M059J (cell line): ENCODE measurements at places on chromosomes 7 and 10. TPM values are rescaled to one million over a fixed set of nuclear protein-coding genes. Genes with fewer than 3 reads are reported as not detected.

DNA sequence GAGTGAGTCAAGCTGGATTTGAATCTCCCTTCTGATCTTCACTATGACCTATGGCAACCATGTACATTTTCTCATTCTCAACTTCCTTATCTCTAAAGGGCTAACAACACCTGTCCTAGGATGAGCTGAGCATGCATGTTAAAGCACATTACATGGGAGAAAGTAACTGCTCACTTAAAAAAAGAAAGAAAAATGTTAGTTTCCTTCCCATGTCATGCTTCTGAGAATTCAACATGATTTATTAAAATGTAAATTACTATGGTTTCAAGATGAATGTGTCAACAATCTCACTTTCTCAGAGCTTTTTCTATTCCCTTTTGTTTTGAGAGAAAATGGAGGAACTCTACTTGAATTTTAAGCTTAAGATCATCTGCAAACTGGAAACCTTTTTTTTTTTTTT, 295.3 kb downstream of the SKIDA1 start:
- DNase-seq, result no peak

GRCh38 chr7:100763556-100764140, 30.3 kb downstream of the ZAN start:
- DNase-seq, result no peak

- no peak for DNase-seq
Observed at GRCh38 chr10:33391611-33392465, 57.4 kb upstream of the NRP1 start.

DNA sequence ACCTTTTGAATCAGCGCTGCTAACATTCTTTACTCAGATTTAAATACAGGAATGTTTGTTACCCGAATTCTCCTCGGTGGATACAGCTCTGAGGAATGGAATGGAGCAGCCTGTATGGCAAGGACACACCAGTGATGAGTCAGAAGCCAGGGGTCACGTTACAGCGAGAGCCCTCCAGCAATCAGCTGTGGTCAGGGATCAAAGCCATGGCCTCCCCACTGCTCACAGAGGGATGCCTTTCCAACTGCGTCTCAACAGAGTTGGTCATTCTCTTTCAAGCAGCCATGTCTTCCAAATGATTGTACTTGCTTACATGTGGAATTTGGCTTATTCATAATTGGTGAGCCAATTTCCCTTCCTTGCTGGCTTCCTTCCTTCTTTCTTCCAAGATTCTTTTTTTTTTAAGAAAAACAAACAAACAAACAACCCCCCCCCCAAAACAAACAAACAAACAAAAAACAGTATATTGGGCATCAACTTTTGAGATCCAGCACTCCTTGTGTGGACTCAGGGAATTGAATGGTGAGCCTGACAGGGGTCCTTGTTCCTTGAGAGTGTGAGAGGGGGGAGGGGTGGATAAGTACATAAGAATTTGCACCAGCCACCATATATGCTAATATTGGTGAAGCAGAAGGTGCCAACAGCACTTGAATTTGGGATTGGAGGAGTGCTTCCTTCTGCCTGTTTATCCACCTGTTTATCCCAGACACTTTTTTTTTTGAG, 100.2 kb downstream of the ATXN7L1 start:
- peak; percentile 100 for DNase-seq

- no peak for DNase-seq
Observed at GRCh38 chr7:129774871-129775694, 163.6 kb downstream of the NRF1 start.

- DNase-seq, result no peak
Observed at GRCh38 chr10:85152911-85153310, 824.5 kb downstream of the CCSER2 start.

- DNase-seq, result no peak
Observed at GRCh38 chr7:15925608-15926007, 239.1 kb upstream of the MEOX2 start.

- no peak for DNase-seq
Observed at GRCh38 chr7:80132594-80132993, 2.0 kb upstream of the GNAI1 start.

DNA sequence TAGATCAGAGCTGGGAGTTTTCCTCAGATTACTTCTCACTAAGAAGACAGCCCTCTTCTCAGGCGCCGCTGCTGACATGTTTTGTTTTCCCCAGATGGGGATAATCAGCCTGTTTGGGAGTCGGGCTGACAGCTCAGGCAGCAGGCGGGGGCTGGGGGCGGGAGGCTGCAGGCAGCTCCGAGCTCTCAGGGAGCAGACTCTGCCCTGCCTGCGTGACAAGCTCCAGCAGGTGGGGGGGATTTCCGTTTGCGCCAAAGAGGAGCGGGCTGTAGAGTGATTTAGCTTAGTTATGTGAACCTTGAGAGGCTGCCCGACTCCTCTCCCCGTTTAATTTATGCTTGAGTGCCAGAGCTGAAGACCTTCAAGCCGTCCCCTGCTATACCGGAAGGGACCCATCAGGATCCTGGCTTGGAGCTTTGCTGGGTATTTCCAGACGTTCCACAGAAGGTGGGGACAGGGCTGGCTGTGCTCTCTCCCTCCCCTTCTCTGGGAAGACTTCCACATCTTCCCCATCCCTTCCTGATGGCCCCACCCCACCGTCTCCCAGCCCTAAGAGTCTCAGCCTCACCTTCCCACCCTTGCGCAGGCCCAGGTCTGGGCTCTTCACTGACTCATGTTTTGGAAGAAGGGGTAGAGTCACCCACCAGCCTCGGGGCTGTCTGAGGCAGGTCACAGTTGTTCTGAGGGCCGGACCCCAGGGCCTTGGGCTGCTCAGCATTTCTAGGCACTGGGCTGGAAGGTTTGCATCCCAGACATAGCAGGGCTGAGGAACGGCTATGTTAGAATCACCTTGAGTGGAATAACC, 24.7 kb upstream of the ADCYAP1R1 start:
- no peak for DNase-seq

DNA sequence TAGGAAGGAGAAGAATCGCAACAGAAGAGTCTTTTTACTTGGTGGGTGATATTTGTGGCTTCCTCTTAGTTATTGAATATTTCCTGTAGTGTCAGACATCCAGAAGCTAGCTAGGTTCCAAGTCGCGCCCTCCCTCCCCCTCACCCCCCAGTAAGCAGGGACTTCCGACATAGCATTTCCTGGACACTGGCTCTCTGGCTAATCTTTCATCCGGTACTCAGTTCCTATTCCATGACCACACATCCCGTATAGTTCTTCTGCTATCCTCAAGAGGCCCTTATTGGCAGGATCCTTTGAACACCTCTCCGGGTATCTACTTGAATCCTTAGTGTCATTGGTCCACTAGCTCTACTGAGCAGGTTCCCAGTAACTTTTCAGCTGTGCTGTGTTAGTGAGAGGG, 167.8 kb downstream of the HDAC9 start:
- no peak for DNase-seq

- DNase-seq, result no peak
Observed at GRCh38 chr10:10293481-10293951, 724.2 kb upstream of the CELF2 start.

GRCh38 chr7:42227541-42227935, 9.5 kb downstream of the GLI3 start:
- no peak for DNase-seq

DNA sequence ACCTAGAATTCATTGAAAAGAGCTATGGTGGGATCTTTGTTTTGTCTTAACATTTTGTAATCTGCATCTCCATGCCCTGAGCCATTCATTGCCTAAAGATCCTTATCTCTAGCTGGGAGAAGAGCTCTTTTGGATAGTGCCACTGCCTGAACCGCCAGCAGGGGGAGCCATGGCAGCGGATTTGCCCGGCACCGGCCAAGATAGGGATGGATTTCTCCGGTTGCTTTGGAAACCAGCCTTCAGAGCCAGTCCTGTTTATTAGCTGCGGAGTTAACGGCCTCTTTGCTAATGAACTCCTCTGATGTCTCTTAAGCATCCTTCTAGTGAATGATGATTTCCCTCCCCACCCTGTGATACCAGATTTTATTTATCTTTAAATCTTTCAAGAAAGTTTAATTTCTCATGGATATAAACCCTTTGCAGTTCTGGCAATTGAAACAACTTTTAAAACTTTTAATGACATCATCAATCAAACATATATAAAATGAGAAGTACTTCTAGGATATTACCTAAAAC, 58.2 kb upstream of the LYZL2 start:
- peak; percentile 68 for DNase-seq

DNA sequence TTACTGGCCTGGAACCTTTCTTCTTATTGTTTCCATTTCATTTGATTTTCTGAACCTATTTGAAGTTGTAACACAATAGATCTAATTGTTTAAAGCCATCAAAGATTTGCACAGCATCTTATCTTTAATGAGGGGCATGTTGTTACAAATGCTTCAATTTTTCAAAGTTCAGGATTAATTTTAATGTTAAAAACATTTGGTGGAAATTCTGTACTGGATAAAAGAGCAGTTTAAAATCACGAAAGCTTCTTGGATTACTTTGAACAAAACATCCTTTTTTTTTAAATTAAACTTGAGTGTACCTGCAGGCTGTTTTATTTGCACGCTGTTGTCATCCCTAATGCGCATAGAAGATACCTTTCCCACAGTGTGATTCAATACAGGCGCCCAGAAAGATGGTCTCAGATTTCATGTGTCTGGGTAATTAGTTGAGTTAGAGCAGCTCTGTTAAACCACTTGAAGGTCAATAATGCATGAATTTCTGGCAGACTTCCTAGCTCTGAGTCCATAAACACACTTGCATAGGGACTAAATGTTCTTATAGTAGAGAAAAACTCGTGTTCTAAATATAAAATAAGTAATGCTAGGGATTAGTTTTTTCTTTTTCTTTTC, 29.3 kb upstream of the DDX50 start:
- peak; percentile 95 for DNase-seq

GRCh38 chr7:155394413-155394812, 63.5 kb upstream of the EN2 start:
- DNase-seq, result no peak

Gene TMEM236
- total RNA-seq, result not detected in 2 replicates

Gene PDE6C
- not detected in 2 replicates for total RNA-seq

Gene SUN3
- 0.59 TPM in 1 of 2 replicates, not detected in the other for total RNA-seq

Gene ACTR3C
- total RNA-seq, result 0.07 TPM in 1 of 2 replicates, not detected in the other
